ENCODE measurements at places on chromosomes 4 and X. TPM values are rescaled to one million over a fixed set of nuclear protein-coding genes. Genes with fewer than 3 reads are reported as not detected.

DNA sequence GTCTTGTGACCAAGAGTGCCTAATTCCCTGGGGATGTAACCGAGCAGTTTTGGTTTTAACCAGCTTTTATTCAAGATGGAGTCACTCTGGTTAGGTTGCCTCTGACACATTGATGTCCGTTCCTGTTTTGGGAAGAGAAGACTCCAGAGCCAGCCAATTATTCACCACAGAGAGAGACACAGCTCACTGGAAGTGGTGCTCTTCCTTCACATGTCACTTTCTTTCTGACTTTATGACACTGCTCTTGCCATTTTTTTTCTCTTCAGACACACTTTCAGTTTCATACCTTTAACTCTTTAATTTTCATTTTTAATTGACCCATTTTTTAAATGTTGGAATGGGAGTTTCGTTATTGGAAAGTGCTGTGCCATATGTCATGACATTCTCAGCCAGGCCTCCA lies 418.4 kb upstream of the FSTL5 start:
- H3K27me3 ChIP-seq, result no peaks in the 10 kb centered on the region
- no peaks in the 10 kb centered on the region for H3K36me3 ChIP-seq
- no peak for DNase-seq
- no peak overlapping the region for H3K4me3 ChIP-seq

- H3K4me1 ChIP-seq, result no peaks in the 10 kb centered on the region
- H3K4me3 ChIP-seq, result no peak overlapping the region
- no peaks in the 10 kb centered on the region for H3K27me3 ChIP-seq
- DNase-seq, result no peak
- no peaks in the 10 kb centered on the region for H3K36me3 ChIP-seq
Observed at GRCh38 chr4:25814301-25815136, 48.3 kb downstream of the SEL1L3 start.

DNA sequence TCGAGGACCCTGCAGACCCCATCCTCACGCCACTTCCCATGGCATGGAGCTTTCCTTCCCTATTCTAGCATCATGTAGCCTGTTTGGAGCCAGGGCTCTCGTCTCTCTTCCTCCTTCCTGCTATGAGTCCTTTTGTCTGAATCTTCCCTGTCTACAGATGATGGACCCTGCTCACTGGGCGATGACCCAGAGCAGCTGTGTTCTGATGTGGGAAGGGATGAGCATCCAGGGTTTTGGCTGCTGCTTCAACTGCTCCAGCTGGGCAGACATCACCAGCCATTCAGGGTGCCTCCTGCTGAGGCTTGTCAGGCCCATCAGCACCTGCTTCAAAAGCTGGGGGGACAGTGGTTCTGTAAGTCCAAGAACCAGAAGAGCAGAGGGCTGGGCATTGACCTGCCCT lies 3.2 kb upstream of the CCKAR start:
- peaks cover 2% of the 10 kb centered on the region for H3K4me1 ChIP-seq
- H3K36me3 ChIP-seq, result no peaks in the 10 kb centered on the region
- H3K4me3 ChIP-seq, result no peak overlapping the region

- no peaks in the 10 kb centered on the region for H3K36me3 ChIP-seq
- H3K4me1 ChIP-seq, result no peaks in the 10 kb centered on the region
- DNase-seq, result no peak
- no peaks in the 10 kb centered on the region for H3K27me3 ChIP-seq
Observed at GRCh38 chr4:15382669-15383273, 45.1 kb upstream of the C1QTNF7 start.

DNA sequence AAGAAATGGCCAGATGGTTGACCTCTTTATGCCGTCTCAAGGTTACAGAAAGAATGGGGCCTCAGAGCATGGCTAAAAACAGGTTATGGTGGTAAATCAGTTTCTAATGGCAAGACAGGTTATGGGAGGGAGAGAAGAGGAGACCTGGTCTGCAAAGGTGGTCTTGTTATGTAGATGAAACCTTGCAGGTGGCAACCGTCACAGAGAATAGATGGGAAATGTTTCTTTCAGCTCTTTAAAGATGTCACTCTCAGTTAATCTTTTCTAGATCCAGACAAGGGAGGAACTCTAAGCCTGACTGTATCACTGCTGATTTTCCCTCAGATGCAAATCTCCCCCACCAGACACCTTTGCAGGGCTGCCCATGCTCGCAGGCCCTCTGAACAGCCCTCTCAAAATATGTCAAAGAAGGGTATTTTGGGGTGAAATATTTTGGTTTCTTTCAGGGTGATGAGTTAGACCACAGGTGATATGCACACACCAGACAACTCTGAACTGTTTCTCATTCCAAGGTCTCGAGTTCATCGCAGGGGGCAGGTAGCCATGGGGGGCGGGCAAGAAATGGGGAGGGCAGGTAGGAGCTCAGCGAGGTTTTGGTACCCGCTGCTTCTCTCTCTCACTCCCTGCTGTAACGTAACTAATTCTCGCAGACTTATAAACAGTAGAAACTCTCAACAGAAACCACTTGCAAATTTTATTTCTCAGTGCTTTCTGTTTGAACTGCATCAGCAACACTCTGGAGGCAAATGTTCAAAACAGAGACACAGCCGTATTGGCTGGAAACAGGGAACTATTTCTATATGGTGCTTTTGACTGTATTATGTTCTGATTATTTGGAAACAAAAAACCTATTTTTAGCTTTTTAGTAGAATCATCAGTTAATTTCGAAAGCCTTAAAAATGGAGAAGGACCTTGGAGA lies 32.4 kb downstream of the CASP3 start:
- no peak for DNase-seq
- no peak overlapping the region for H3K27ac ChIP-seq
- H3K27me3 ChIP-seq, result no peaks in the 10 kb centered on the region
- no peak overlapping the region for H3K4me3 ChIP-seq
- no peaks in the 10 kb centered on the region for H3K4me1 ChIP-seq

- H3K4me3 ChIP-seq, result no peak overlapping the region
- no peaks in the 10 kb centered on the region for H3K27me3 ChIP-seq
- DNase-seq, result no peak
- no peaks in the 10 kb centered on the region for H3K36me3 ChIP-seq
- H3K4me1 ChIP-seq, result no peaks in the 10 kb centered on the region
- H3K27ac ChIP-seq, result no peak overlapping the region
Observed at GRCh38 chrX:54407266-54407665, 32.9 kb upstream of the TSR2 start.

DNA sequence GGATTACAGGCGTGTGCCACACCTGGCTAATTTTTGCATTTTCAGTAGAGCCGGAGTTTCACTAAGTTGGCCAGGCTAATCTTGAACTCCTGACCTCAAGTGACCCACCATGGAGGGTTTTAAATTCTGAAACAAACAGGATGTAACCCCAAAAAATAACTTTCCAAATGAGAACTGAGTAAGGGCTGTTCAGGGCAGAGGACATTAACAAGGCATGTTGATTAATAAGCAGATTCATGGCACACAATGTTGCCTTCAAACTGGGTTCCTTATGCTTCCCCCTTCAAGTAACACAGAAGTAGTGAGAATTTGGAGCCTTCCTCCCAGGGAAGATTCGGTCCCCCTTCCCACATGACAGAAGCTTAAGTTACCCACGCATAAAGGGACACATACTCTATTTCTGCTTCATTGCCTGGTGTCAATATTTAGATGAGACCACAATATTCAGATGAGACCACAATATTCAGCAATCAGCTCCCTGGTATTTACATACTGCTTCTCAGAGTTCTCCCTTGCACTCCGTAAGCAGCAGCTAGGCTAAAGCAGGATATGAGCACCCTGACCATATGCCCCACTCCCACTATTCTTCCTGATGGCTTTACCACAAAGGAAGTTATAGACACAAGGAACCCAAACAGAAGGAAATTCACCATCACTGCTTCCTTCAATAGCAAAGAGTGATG lies 21.4 kb downstream of the GRSF1 start:
- H3K27ac ChIP-seq, result no peak overlapping the region
- H3K36me3 ChIP-seq, result peaks cover 14% of the 10 kb centered on the region
- no peaks in the 10 kb centered on the region for H3K27me3 ChIP-seq
- no peak for DNase-seq

DNA sequence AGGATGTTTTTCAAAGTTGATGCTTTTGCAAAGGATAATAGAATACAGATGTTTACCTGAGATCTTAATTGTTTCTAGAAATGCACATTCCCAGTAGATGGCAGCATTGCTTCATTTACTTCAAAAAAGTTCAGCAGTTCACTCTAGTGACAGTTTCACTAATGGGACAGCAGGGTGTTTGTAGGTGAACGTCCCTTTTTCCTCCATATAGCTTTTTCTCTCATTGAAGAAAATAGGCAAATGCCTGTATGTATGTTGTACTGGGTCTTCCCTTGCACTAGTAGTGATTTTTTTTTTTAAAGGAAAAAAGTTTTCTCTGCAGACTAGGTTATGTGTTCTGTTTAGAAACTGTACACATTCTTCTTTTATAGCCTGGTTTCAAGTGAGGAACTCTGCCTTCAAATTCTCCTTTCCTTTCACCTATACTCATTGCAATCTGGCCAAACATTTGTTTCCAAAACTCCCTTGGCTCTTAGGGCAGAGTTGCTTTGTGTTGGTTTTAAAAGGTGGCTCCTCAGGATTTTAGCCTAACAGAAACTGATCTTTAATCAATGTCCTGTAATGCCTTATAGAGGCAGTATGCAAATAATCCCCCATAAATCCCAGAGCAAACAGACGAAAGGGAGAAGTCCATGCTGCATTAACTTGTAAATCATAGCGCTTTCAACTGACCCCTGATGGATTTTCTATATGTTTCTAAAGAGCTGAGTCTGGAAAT lies 86.3 kb downstream of the EGF start:
- no peaks in the 10 kb centered on the region for H3K36me3 ChIP-seq
- no peak overlapping the region for H3K4me3 ChIP-seq
- H3K27ac ChIP-seq, result no peak overlapping the region
- no peaks in the 10 kb centered on the region for H3K4me1 ChIP-seq

DNA sequence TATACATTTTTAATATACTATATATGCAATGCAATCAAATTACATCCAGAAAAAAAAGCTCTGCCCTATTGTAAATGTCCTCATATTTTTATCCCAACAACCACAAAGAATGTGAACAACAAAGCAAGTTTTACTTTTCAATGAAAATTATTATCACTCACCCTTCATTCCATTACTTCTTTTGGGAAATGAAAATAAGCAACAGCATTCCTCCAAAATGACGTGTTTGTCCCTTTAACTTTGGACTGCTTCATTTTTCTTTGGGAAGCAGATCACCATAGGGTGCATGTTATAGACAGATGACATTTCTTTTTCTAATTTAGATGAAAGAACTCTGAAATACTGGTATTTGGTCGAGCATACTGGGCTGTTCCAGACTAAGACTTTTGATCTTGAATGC lies 667.1 kb upstream of the BOD1L1 start:
- DNase-seq, result no peak
- H3K27me3 ChIP-seq, result no peaks in the 10 kb centered on the region

GRCh38 chr4:6992728-6993677 lies 50.2 kb upstream of the TADA2B start:
- DNase-seq, result peak; percentile 18
- no peak overlapping the region for H3K4me3 ChIP-seq
- H3K27me3 ChIP-seq, result no peaks in the 10 kb centered on the region
- peaks cover 33% of the 10 kb centered on the region for H3K36me3 ChIP-seq

- peaks cover 22% of the 10 kb centered on the region for H3K4me1 ChIP-seq
- H3K27me3 ChIP-seq, result no peaks in the 10 kb centered on the region
- H3K27ac ChIP-seq, result peak overlapping the region; percentile 85
Observed at GRCh38 chr4:42656679-42656943, 294 bp downstream of the ATP8A1 start.

DNA sequence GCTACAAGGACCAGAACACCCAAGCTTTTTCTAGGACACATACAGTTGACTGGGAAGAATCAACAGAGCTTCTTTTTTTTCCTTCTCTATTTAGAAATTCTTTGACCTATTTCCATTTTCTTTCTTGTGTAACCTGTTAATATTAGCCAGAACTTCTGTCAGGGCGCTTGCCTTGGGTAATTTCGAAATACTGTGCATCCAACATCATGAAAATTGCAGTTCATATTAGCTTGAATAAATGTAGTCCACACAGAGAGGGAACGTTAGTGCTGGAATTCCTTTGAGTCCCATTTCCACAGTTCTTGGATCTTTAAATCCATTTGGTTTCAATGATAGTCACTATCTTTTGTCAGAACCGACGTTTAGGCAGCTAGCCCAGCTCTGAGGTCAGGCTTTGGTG lies 141.8 kb downstream of the MXRA5 start:
- H3K4me1 ChIP-seq, result no peaks in the 10 kb centered on the region
- H3K36me3 ChIP-seq, result no peaks in the 10 kb centered on the region
- H3K4me3 ChIP-seq, result no peak overlapping the region
- no peaks in the 10 kb centered on the region for H3K27me3 ChIP-seq
- H3K27ac ChIP-seq, result no peak overlapping the region

GRCh38 chrX:149517308-149517707 lies 12.2 kb upstream of the IDS start:
- H3K27ac ChIP-seq, result no peak overlapping the region
- DNase-seq, result no peak
- H3K27me3 ChIP-seq, result no peaks in the 10 kb centered on the region
- H3K4me1 ChIP-seq, result peaks cover 9% of the 10 kb centered on the region
- H3K4me3 ChIP-seq, result no peak overlapping the region

GRCh38 chr4:78749258-78749971 lies 26.7 kb upstream of the BMP2K start:
- H3K27ac ChIP-seq, result no peak overlapping the region
- H3K4me1 ChIP-seq, result no peaks in the 10 kb centered on the region
- no peaks in the 10 kb centered on the region for H3K36me3 ChIP-seq
- no peak for DNase-seq

Gene CXorf66
- total RNA-seq, result not detected

Gene ZCCHC12
- 0.28 TPM for total RNA-seq

Gene SORBS2
- total RNA-seq, result 13.8 TPM

All from thymus (tissue), 14 donors.